ENCODE measurements at places on chromosomes 12 and 14. TPM values are rescaled to one million over a fixed set of nuclear protein-coding genes. Genes with fewer than 3 reads are reported as not detected.

DNA sequence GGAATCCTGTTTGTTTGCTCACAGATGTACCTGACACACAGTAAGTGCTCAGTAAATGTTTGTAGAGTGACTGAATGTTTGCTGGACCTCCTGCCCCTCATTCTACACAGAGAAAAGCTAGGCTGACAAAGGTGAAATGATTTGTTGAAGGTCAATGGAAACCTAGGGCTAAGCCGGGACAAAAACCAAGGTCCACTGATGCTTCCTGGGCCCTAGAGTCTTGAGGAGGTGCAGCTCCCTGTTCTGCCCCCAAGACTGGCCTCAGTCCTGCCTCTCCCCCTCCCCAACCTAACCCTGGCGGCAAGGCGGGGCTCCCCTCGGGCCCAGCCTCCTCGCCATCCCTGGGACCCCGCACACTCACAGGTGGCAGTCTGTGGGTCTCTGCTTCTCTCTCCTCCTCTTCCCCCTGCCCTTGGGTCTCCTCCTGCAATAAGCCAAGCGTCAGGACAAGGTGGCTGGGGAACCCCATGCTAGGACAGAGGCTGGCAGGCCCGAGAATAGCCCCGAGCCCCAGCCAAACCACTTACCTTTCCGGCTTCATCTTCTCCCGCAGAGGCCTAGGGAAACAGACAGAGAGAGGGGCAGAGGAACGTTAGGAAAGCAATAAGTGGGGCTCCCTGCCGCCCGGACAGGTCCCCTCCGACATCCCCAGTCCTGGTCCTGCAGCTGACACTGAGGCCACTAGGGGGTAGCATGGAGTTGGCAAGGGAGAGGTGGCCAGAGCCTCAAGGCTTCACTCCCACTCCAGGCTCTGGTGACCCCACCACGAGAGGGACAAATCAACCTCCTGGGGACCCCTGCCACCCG, 9.3 kb downstream of the PGF start:
- H3K36me3 ChIP-seq, result no peaks in the 10 kb centered on the region
- peak; percentile 71 for DNase-seq
- peaks cover 11% of the 10 kb centered on the region for H3K4me1 ChIP-seq
- no peak overlapping the region for H3K4me3 ChIP-seq
- no peak overlapping the region for H3K27ac ChIP-seq

DNA sequence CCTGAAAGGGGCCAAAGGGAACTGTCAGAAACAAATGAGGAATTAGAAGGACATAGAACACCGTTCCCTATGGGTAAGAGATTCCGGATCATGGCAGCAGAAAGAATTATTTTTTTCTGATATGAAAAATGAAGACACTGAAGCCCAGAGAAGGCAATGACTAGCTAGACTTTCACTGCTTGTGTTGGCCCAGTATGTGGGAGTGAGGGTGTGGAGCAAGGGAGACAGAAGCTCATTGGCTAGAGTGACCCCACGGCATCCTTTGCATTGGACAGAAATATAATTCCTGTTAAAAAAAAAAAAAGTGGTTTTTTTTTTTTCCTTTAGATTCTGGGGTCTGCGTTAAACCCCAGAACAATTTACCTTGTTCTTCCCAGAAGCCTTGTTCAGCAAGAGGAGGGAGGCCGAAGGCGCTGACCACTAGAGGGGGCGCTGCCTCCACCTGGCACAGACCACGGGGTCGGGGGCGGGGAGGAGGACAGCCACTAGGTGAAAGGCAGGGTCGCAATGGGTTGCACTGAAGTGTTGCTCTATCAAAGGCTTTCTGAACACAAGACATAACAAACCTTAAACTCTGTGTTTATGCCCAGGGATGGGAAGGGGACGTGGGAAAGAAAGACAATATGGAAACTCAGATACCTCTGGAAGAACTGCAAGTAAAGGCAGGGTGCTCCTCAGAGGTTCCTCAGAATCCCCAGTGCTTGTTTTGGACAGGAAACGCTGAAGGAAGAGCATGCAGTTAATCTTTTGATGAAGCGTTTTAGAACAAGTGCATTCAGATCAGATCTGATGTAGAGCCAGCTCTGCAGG, 156.8 kb downstream of the KCNA5 start:
- no peaks in the 10 kb centered on the region for H3K36me3 ChIP-seq
- no peak overlapping the region for H3K27ac ChIP-seq
- peak; percentile 46 for DNase-seq

DNA sequence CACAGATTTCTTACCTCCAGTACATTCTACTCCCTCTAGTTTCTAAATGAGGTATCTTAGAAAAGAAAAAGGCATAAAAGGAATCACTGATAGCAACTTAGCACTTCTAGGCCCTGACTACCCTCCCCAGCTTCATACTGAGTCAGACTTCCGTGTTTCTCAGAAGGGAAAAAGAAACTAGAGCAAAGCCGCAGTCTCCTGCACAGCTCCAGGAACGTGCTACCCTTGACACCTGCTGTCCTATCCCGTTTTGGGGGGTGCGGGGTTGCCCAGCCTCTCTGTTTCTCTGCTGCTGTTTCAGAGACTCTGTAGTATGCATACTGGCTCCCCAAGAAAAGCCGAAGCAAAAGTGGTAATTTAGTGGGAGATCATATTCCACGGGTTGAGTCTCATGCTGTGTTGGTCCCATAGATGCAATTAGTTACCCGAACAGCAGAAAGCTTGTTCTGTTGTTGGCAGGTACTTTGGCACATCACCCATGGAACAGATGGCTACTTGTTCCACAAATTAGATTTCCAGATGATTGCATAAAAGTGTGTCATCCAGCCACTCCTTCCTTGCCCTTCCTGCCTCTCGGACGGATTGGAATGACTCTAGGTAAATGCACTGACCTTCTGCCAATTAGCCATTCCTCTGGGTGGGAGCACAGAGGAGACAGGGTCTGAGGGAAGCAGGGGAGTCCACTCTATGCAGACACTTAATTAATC, 438.1 kb downstream of the FUT8 start:
- DNase-seq, result no peak
- H3K27me3 ChIP-seq, result no peaks in the 10 kb centered on the region
- no peak overlapping the region for H3K4me3 ChIP-seq
- H3K4me1 ChIP-seq, result no peaks in the 10 kb centered on the region
- H3K27ac ChIP-seq, result no peak overlapping the region

GRCh38 chr14:61478971-61479473, 157.6 kb downstream of the PRKCH start:
- no peak overlapping the region for H3K27ac ChIP-seq
- H3K4me3 ChIP-seq, result no peak overlapping the region
- no peaks in the 10 kb centered on the region for H3K36me3 ChIP-seq

- no peaks in the 10 kb centered on the region for H3K4me1 ChIP-seq
- H3K27me3 ChIP-seq, result no peaks in the 10 kb centered on the region
- DNase-seq, result no peak
- no peak overlapping the region for H3K4me3 ChIP-seq
- no peak overlapping the region for H3K27ac ChIP-seq
- H3K36me3 ChIP-seq, result no peaks in the 10 kb centered on the region
These were observed 109.6 kb upstream of the GSC start for GRCh38 chr14:94879537-94879936.

- H3K36me3 ChIP-seq, result no peaks in the 10 kb centered on the region
- DNase-seq, result no peak
- no peak overlapping the region for H3K27ac ChIP-seq
These were observed 53.4 kb downstream of the HSD17B6 start for GRCh38 chr12:56816491-56816890.

DNA sequence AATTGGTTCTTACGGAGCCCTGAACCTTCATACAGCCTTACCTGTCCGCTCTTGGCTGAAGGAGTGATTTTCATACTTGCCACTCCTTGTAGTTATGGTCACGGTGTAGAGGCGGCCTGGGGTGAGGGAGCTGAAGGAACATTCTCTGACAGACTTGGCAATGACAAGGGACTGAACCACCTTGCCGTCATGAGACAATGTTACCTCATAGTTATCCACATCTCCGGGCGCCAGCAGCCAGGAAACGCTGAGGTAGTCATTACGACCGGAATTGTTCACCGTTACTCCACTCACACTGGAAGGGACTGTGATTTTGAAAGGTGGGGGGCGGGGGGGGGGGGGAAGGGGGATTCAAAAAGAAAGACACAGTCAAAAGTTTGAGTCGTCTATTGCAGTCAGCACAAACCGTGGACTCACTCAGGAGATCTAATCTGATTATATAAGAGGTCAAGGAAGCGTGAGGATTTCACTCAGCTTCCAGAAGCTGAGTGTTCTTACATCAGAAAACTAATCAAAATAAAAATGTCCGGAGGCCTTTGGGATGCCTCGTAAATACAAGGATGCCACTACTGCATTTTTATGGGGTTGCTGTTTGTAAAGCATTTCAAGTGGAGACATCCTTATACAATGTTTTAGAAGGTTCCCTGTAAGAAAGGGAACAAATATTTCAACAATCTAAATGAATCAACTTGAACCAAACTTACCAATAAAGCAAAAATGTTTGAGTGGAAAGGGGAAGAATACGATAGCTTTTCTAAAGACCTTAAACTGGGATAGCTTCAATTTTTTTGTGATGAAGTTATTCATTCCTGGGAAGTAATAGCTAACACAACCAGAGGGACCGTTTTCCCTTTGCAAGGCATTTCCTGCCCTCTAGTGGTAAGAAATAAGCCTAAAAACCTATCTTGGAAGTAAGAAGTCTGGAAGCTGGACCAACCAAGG, 60.6 kb downstream of the PTPRB start:
- H3K27ac ChIP-seq, result no peak overlapping the region
- H3K27me3 ChIP-seq, result no peaks in the 10 kb centered on the region
- peaks cover 4% of the 10 kb centered on the region for H3K4me1 ChIP-seq
- DNase-seq, result peak; percentile 90
- no peaks in the 10 kb centered on the region for H3K36me3 ChIP-seq
- no peak overlapping the region for H3K4me3 ChIP-seq

- no peak overlapping the region for H3K27ac ChIP-seq
- no peak for DNase-seq
- no peak overlapping the region for H3K4me3 ChIP-seq
- H3K36me3 ChIP-seq, result no peaks in the 10 kb centered on the region
- no peaks in the 10 kb centered on the region for H3K27me3 ChIP-seq
- H3K4me1 ChIP-seq, result no peaks in the 10 kb centered on the region
These were observed 222.6 kb upstream of the SYT1 start for GRCh38 chr12:78641837-78642423.

- no peaks in the 10 kb centered on the region for H3K27me3 ChIP-seq
- peaks cover 52% of the 10 kb centered on the region for H3K4me1 ChIP-seq
- H3K27ac ChIP-seq, result no peak overlapping the region
- peaks cover 64% of the 10 kb centered on the region for H3K36me3 ChIP-seq
These were observed 11.3 kb downstream of the KMT5A start for GRCh38 chr12:123395236-123395635.

DNA sequence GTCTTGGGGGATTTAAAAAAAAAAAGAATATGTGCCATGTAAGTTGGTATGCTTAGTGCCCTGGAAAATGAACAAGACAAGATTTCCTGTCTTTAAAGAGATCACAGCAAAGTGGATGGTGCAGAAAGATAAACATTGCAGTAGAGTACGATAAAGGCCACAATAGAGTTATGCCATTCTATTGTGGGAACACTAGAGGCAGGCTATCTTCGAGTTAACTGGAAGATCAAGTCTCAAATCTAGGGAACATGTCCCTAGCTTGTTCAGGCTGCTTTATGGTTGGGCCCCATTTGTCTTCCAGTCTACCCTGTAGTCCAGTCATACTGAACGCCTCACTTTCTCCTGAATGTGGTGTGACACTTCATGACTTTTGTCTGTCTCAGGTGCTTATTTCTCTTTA, 18.7 kb upstream of the CCT2 start:
- H3K27ac ChIP-seq, result no peak overlapping the region
- peaks cover 22% of the 10 kb centered on the region for H3K4me1 ChIP-seq
- H3K4me3 ChIP-seq, result no peak overlapping the region

- peaks cover 21% of the 10 kb centered on the region for H3K4me1 ChIP-seq
- no peaks in the 10 kb centered on the region for H3K27me3 ChIP-seq
- DNase-seq, result no peak
These were observed 53.6 kb upstream of the SRSF5 start for GRCh38 chr14:69713209-69713781.

DNA sequence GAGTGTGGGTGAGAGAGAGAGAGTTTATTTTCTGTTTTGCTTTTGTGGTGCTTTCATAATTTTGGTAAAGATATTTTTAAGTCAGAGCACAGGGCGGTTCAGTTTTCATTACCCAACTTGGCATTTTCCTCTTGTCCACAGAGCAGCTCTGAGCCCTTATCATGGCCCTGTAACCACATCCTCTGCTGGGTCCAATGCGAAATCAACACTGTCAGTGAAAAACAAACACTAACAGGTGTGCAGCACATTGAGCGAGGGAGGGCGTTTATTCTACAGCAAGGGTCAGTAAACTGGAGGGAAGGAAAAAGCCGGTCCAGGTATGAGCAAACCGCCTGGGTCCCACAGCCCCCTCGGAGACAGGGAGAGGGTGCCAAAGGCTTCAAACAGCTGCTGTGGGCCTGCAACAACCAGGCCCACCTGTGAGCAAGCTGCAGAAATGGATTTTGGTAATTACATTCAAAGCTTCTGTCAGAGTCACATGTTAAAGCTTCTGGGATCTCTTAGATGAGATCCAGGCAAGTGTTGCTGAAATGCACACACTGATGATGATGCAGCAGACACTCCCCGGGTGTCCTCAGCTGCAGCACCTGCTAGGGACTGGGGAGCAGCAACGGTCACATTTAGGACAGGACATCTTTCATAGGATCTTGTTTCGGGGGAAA, 132.7 kb upstream of the DYRK2 start:
- H3K4me1 ChIP-seq, result no peaks in the 10 kb centered on the region
- no peak overlapping the region for H3K4me3 ChIP-seq
- H3K27ac ChIP-seq, result no peak overlapping the region
- no peaks in the 10 kb centered on the region for H3K36me3 ChIP-seq
- 0 out of 2 replicates have a peak, but pooled peaks cover 6% of the 10 kb centered on the region for H3K27me3 ChIP-seq
- no peak for DNase-seq

DNA sequence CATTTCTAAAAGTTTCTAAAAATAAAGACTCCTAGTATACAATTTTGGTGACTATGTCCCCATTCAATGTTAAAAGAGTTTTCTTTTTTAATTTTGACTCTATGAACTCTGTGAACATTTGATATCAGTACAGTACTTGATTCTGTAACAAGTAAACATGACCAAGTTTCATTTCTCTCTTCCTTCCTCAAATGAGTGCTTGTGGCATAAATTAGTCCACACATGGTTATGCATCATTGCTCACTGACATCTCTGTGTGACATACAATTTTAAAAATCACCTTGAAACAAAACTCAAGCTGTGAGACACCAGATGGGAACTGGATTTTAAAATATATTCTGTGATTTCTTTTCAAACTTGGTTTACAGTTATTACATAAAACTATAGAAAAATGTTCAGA, 253.9 kb upstream of the MDGA2 start:
- no peak overlapping the region for H3K4me3 ChIP-seq
- H3K27ac ChIP-seq, result no peak overlapping the region
- DNase-seq, result no peak
- no peaks in the 10 kb centered on the region for H3K36me3 ChIP-seq
- no peaks in the 10 kb centered on the region for H3K27me3 ChIP-seq

GRCh38 chr14:29821242-29821641, 106.4 kb downstream of the PRKD1 start:
- H3K4me1 ChIP-seq, result 0 out of 2 replicates have a peak, but pooled peaks cover 8% of the 10 kb centered on the region
- H3K4me3 ChIP-seq, result no peak overlapping the region

Gene ABCC9
- total RNA-seq, result 44.3 TPM

Gene HVCN1
- 4.1 TPM for total RNA-seq

Gene ZDHHC22
- not detected for total RNA-seq

Gene PAX9
- not detected for total RNA-seq

Gene HOXC12
- not detected for total RNA-seq

Gene MYBPC1
- not detected for total RNA-seq

Gene MFAP5
- total RNA-seq, result 390 TPM

Gene CALM1
- total RNA-seq, result 281 TPM

Gene VPS37B
- total RNA-seq, result 31.3 TPM

Gene RHOJ
- 1.6 TPM for total RNA-seq

Gene FLVCR2
- not detected for total RNA-seq

Gene KCNA5
- not detected for total RNA-seq

Gene KRT6C
- not detected for total RNA-seq

Gene BHLHE41
- total RNA-seq, result 1.6 TPM
